ENCODE measurements at places on chromosomes 5 and 9.

DNA sequence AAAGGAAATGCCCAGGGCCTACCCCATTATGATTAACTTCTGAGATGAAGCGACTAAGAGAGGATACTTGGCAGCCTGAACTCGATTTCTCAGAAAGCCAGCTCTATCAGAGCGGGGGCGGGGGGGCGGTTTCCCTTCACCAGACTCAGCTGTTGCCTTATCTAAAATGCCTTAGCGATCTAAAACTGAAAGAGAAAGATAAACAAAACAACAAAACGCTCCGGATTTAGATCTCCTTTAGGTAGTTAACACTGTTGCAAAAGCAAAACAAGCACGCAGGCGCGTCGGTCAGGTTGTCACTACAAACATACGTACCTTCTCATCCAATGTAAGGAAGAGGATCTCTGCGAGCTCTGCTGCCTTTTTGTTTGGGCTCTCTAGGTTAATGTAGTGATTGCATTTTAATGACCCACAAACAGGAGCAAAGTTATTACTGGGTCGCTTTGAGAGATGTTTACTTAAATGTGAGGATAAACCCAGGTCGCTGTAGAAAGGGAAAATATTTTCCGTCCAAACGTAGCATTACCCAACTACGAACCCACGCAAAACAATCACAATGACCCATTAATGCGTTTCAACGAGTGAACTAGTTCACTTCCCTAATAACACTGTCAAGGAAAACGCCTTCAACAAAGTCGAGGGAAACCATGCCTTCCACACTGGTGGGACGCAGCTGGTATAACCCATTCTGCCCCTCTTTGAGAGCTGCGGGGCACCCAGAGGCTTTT, 982 bp downstream of the EPB41L4A start:
- DNase-seq, result no peak

DNA sequence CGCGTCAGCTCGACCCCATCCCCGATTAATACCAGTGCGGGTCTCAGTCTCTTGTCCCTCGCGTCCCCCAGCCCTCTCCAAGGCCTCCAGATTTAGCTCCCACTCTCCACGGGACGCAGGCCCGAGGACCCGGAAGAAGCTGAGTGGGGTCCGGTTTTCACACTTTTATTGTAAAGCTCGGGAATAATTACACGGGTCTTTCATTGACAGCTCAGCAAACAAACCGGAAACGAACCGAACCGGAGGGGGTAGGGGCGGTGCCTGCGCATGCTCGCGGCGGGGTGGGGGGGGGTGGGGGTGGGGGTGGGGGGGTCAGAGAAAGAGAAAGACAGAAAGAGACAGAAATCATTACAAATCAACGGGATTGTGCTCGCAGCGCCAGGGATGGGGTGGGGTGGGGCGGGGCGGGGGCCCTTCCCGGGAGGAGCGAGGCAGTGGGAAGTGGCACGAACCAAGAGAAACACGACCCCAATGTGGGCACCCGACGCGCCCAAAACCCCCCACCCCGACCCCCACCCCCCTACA, 27.9 kb downstream of the PCDH1 start:
- DNase-seq, result peak; percentile 35

DNA sequence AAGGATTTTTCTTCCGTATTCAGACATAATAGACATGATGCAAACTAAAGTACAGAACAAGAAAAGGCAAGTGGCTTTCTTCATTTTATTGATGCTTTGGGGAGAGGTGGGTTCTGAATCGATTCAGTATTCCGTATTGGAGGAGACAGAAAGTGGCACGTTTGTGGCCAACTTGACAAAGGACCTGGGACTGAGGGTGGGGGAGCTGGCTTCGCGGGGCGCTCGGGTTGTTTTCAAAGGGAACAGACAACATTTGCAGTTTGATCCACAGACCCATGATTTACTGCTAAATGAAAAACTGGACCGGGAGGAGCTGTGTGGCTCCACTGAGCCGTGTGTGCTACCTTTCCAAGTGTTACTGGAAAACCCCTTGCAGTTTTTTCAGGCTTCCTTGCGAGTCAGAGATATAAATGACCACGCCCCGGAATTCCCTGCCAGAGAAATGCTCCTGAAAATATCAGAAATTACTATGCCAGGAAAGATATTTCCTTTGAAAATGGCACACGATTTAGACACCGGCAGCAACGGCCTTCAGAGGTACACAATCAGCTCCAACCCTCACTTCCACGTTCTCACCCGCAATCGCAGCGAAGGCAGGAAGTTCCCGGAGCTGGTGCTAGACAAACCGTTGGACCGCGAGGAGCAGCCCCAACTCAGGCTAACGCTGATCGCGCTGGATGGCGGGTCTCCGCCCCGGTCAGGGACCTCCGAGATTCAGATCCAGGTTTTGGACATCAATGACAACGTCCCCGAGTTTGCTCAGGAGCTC, 551 bp downstream of the PCDHB6 start:
- DNase-seq, result no peak

DNA sequence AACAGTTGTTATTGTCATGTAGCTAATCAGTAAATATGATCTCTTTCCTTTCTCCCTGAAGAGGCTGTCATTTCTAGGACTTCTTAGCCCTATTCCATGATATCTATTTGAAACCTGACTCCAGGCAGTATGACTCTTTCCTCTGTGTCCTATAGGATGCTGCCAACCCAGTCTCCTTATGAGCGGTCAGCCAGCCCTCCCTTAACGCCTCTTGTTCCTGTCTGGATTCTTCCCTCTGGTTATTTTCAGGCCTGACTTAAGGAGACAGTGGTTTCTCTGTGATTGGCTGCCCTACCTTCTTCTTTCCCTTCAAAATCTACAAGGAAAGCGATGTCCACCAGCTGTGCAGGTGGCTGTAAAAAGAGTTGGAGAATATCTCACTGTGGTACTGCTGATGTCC, 19.4 kb upstream of the C5orf63 start:
- DNase-seq, result no peak

DNA sequence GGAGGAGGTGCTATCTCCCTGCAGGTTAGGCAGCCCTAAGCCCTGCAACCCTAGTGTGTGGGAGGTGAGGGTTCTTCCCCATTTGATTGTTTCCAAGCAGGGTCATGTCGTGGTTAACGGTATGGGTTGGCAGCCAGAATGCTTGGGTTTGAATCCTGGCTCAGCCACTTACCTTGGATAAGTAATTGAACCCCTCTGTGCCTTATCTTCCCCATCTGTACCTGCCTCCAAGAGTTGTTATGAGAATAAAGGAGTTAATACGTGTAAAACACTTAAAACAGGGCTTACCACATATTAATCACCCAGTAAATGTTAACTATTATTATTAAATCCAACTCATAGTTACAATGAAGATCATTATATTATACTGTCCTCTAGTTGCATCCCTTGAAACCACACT, 52.2 kb upstream of the SPATA31E1 start:
- no peak for DNase-seq

- no peak for DNase-seq
Observed at GRCh38 chr5:129174480-129174879, 79.9 kb downstream of the ISOC1 start.

DNA sequence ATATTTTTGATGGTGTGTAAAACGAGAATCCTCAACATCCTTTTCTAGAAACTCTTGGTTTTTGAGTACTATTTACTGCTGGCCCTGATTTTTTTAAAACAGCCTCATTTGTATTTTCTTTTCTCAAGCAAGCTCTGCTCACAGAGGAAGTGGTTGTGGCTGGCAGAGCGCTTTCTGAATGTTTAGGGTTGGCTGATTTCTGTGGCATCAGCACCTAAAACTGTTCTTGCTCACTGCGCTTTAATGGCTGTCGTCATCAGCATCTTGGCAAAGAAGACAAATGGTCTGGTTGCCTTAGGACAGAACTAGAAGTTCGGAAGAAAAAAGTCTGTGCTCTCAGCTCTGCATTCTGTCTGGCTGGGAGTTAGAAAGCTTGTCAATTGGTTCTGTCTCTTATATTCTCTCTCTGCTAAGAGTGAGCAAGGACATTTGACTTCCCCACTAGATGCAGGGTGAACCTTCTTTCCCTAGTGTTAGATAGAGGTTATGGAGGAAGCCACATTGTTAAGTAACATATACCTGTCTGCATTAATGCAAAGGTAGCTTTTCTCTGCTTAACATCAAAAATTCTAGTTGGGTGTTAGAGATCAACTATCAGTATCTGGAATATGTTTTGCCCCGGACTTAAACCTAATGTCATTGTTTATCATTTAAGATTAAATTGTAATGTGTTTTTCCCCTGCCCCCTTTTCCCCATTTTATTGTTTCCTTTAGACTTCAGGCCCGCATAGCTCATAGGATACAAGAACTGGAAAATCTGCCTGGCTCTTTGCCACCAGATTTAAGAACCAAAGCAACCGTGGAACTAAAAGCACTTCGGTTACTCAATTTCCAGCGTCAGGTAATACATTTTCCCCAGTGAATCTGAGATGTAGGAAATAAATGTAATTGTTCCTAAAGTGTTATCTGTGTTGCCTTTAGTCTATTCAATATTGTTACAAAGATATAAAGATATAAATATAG, 39.0 kb downstream of the SMARCA2 start:
- peak; percentile 29 for DNase-seq

- DNase-seq, result no peak
Observed at GRCh38 chr9:107169796-107170195, 113.3 kb upstream of the RAD23B start.

- no peak for DNase-seq
Observed at GRCh38 chr5:5264727-5265126, 124.6 kb downstream of the ADAMTS16 start.

DNA sequence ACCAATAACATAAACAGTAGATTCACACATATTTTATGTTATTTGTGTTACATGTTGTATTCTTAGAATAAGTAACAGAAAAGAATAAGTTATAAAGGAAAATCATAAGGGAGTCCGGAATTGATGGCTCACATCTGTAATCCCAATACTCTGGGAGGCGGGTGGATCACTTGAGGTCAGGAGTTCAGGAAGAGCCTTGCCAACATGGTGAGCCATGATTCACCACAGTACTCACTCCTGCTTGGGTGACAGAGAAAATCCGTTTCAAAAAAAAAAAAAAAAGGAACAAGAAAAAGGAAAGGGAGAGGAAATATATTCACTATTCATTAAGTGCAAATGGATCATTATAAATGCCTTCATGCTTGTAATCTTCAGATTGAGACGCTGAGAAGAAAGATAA, 533.3 kb upstream of the CDH9 start:
- no peak for DNase-seq

GRCh38 chr9:13588151-13589033, 308.9 kb upstream of the MPDZ start:
- no peak for DNase-seq
